ENCODE measurements at places on chromosomes 5 and 9.

DNA sequence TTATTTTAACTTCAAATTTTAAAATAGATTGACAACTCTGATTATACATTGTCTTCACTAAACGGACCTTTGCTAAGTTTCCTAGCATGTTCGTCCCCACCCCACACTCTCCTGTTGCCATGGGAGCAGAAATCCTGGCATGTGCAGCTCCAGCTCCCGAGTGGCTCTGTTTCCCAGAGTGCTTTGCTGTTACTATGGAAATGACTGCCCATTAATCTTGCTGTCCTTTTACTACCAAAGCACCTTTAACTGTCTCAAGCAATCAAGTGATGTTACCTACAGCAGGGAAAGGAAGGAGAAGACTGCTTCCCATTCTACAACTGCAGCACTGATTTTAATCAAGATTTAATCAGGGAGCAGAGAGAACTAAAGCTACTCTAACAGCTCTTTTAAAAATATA, 212.0 kb upstream of the KIF2A start:
- no peaks in the 10 kb centered on the region for H3K36me3 ChIP-seq
- no peak overlapping the region for H3K27ac ChIP-seq
- no peaks in the 10 kb centered on the region for H3K27me3 ChIP-seq
- H3K4me3 ChIP-seq, result peak overlapping the region; percentile 11
- no peaks in the 10 kb centered on the region for H3K4me1 ChIP-seq

DNA sequence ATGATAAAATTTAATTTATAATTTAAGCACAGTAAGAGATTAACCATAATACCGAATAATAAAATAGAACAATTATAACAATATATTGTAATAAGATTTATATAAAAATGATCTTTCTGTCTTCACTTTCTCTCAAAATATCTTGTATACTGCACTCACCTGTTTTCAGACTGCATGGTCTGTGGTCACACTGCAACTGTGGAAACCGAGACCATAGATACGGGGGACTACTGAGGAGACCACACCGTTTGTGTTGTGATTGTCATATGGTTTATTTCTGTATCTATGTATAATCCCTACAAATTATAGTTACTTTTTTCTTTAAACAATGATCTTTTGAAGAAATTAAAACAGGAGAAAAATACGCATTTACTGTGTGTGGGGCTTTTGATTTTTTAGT, 78.8 kb upstream of the TNFAIP8 start:
- DNase-seq, result no peak
- H3K4me1 ChIP-seq, result peaks cover 22% of the 10 kb centered on the region
- H3K27ac ChIP-seq, result no peak overlapping the region
- no peaks in the 10 kb centered on the region for H3K36me3 ChIP-seq

DNA sequence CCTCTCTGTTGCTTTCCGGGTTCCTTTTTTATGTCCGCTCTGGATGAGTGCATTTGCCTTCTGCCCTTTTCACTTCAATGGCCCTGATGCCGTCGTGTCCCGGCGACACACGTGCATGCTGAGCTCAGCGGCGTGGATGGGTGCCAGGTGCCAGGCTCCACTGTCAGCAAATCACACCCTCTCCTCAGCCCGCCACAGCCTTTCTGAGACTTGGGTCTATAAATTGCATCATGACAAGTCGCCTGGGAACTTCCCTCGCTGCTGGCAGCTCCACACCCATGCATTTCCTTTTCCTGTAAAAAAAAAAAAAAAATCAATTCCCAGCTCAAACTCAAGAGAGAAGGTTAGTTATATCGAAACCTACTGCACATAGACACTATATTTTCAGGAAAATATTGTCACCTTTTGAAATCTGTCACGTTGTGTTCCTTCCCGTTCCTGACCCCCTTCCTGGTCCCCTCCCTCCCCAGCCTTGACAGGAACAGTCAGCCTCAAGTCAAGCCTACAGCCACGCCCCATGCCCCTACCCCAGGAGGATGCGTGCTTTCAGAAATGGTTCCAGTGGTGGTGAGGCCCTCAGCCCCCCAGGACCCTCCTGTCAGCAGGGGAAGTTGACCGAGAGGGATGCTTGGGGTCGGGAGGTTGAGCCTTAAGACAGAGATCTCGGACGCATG, 110.3 kb upstream of the PTCH1 start:
- H3K27ac ChIP-seq, result no peak overlapping the region
- H3K36me3 ChIP-seq, result no peaks in the 10 kb centered on the region
- H3K4me3 ChIP-seq, result no peak overlapping the region

GRCh38 chr5:5822729-5823257, 400.3 kb downstream of the ICE1 start:
- H3K36me3 ChIP-seq, result no peaks in the 10 kb centered on the region
- no peaks in the 10 kb centered on the region for H3K4me1 ChIP-seq

GRCh38 chr5:149779124-149779465, 49.0 kb downstream of the PPARGC1B start:
- no peaks in the 10 kb centered on the region for H3K27me3 ChIP-seq
- no peak for DNase-seq
- H3K4me3 ChIP-seq, result no peak overlapping the region
- no peaks in the 10 kb centered on the region for H3K36me3 ChIP-seq
- no peak overlapping the region for H3K27ac ChIP-seq
- H3K4me1 ChIP-seq, result peaks cover 7% of the 10 kb centered on the region

GRCh38 chr5:90645024-90645610, 86.5 kb downstream of the ADGRV1 start:
- H3K4me1 ChIP-seq, result no peaks in the 10 kb centered on the region
- H3K27ac ChIP-seq, result no peak overlapping the region
- no peaks in the 10 kb centered on the region for H3K36me3 ChIP-seq
- H3K4me3 ChIP-seq, result no peak overlapping the region

DNA sequence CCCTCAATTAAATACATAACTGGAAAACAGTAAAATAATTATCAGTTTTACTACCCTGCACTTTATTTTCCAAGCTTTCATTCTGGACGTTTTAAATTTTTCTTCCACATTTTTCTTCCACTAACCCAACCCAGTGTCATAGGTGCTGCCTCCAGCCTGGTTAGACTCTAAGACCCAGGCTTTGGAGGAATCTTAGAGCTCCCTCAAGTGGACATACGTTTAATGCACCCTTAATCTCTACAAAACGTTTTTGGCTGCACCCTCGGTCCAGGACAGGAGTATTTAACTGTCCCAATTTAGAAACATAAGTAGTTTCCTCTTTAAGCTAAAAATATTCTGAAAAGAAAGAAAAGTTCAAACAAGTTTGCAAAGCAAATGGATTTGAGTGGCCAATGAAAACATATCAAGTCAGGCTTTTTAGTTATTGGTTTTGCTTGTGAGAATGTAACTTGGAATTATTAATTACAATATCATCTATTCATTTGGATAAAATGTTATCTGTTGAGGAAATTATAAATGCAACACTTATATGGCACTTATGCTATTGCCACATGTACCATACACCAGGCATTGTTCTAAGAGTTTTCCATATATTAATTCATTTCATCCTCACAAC, 38.9 kb downstream of the CDH6 start:
- no peak overlapping the region for H3K4me3 ChIP-seq
- no peaks in the 10 kb centered on the region for H3K27me3 ChIP-seq
- no peak overlapping the region for H3K27ac ChIP-seq
- DNase-seq, result no peak

DNA sequence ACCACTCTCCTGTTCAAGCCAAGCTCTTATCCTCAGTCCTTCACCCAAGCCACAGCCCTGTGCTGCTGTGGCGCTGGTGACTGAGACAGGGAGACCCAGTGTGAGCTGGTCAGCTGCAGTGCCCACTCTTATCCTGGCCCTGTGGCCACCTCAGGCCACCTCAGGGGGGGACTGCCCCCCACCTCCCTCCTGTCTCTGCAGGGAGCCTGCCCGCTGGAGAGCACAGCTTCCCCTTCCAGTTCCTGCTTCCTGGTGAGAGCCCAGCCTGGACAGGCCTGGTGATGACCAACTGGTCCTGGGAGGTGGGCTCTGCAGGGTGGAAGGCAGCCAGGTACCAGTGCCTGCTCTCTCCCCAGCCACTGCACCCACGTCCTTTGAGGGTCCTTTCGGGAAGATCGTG, 5.5 kb upstream of the EHMT1 start:
- peaks cover 29% of the 10 kb centered on the region for H3K4me1 ChIP-seq
- H3K27ac ChIP-seq, result peak overlapping the region; percentile 92
- peaks cover 7% of the 10 kb centered on the region for H3K36me3 ChIP-seq
- no peaks in the 10 kb centered on the region for H3K27me3 ChIP-seq

All from pancreas (tissue), 10 donors.